ENCODE measurements at places on chromosomes 4 and X.

GRCh38 chr4:181822005-181822375, 421.2 kb upstream of the TENM3 start:
- no peak for DNase-seq

DNA sequence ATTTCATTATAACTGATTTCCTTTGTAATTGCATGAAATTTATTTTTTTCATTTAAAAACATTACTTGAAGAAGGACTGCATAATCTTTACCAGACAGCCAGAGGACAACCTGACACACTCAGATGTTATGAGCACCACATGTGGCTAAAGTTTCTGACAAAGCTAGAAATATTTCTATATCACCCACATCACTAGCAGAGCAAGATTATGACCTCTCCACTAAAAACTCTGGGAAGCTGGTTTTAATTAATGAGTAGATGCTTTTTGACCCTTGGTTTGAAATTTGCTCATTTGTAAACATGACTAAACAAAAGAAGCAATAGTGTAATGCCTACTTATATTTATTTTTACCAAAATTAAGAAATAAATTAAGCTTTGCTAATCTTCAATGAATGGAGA, 661.5 kb upstream of the EPHA5 start:
- DNase-seq, result no peak

- no peak for DNase-seq
Measured at GRCh38 chr4:21699446-21699845, 249.1 kb downstream of the KCNIP4 start.

GRCh38 chr4:67891645-67892044, 7.8 kb upstream of the TMPRSS11D start:
- DNase-seq, result no peak

GRCh38 chr4:95694411-95694810, 145.5 kb upstream of the PDHA2 start:
- DNase-seq, result no peak

DNA sequence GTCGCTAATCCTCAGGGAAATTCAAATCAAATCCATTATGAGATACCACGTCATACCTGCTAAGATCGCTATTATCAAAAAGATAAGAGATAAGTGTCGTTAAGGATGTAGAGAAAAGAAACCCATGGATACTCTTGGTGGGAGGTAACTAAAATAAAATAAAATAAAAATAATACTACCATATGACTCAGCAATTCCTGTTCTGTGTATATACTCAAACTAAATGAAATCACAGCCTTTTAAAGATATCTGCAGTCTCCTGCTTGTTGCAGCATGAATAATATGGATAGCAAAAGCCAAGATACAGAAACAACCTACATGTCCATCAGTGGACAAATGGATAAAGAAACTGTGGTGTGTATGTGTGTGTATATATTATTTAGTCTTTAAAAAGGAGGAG, 105.8 kb upstream of the IL15 start:
- no peak for DNase-seq

DNA sequence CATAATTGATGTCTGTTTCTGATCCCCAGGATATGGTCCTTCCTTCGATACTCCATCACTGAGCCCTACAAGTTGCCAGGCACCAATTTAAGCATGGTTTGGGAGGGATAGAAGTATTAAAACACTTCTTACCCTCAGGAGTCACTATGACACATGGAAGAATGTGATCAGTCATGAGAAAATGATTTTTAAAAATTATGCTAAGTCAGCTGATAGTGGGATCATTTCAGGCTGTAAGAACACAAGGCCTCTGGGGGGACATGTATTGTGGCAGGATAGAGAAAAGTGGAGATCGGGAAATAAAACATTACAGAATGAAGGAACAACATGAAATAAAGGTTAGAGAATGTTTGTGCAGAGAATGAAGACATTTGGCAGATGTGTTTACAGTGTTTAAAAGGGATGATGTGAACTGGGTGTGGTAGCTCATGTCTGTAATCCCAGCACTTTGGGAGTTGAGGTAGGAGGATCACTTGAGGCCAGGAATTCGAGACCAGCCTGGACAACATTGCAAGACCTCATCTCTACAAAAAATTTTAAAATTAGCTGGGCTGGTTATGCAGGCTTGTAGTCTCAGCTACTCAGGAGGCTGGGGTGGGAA, 64.0 kb downstream of the ELOVL6 start:
- DNase-seq, result no peak

- DNase-seq, result no peak
Measured at GRCh38 chrX:47637546-47638195, 7.9 kb upstream of the CFP start.

- no peak for DNase-seq
Measured at GRCh38 chr4:165668694-165669093, 204.3 kb upstream of the TLL1 start.

DNA sequence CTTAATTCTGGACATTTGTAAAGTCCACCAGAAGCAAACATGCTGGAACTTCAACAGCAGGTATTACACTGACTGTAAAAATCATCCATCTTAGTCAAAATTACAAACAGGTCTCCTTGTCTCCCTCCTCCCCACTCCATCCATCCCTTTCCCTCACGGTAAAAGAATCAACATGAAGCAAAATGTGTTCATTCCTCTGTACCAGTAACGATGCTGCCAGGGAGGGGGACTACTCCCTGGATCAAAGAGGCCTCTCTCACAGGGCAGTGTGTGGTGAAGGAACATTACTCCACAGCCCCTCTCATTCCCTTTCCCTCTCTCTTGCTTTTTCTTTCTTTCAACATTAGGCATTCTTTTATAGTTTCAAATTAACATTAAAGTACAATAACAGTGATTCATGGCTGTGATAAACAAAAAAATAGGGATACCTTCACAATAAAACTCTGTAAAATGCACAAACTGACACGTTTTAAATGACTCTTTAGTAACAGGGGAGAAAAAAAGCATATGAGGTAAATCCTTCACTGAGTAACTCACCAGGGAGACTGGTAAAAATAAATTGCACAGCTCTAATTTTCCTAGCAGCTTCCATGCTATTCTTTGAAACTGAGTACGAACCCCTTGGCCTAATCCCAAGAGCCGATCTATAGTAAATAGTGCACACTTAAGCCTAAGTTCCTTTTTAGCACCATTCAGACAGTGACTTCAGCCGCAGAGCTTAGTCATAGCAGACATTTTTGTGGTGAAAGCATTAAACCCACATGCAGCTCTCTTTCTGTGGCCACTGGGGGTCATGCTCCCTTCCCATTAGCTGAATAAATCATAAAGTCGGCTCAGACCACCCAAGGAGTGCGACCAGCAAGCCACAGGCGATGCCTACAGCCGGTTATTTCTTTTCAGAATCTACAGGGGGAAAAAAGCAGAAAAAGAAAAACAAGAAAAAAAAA, 215.6 kb upstream of the GYPA start:
- no peak for DNase-seq

- DNase-seq, result no peak
Measured at GRCh38 chr4:129966175-129966574, 870.2 kb downstream of the C4orf33 start.

DNA sequence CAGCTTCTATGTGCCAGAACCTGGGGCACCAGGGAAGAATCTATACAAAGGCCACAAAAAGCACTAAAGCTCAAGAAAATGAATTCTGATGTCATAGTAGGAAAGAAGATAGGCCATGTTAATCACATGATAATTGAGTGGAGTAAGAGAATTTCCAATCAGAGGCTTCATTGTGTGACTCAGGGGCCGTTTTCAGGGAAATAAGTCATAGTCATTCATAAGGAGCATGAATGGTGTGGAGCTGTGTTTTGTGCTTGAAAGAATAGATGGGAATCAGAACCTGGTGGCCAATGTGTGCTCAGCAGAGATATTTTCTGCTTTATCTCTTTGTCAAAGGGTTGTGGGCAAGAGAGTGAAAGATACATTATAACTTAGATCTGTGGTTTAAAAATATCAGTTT, 102.4 kb upstream of the ZDHHC15 start:
- no peak for DNase-seq

GRCh38 chr4:107575243-107575642, 144.8 kb downstream of the PAPSS1 start:
- DNase-seq, result no peak

DNA sequence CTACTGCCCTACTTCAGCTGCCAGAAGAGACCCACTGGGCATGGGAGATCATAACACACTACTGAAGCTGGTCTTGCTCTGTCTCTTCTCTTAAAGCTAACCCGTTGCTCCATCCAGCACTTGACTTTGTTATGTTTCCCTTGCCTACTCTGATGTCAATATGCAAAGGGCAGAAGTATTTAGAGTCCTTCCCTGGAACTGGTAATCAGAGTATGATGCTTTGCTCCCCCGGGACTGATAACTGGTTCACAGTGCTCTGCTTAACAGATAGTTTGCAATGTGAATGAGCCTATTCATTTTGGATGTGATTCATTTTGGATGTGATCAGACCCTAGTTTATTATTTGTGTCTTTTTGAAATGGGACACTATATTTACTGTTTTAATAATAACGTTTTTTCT, 12.3 kb upstream of the UCP1 start:
- no peak for DNase-seq

DNA sequence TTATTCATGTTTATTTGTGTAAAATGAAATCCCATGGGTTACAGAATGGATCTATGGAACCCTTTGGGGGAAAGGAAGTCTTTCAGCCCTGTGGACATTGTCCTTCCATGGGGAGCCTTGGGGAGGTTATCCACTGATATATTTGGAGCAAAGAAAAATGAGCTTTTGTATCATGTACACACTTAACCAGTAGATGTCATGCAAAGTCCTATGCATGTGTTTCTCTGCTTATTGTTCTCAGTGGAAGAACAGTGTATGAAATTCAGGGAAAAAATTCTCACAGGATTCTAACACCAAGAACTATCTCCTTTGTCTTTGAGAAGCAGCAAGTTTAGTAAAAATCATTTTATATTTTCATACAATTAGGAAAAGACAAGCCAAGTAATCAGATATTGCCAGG, 105.3 kb downstream of the DTHD1 start:
- DNase-seq, result no peak

GRCh38 chr4:17024425-17024824, 126.0 kb upstream of the LDB2 start:
- DNase-seq, result no peak

DNA sequence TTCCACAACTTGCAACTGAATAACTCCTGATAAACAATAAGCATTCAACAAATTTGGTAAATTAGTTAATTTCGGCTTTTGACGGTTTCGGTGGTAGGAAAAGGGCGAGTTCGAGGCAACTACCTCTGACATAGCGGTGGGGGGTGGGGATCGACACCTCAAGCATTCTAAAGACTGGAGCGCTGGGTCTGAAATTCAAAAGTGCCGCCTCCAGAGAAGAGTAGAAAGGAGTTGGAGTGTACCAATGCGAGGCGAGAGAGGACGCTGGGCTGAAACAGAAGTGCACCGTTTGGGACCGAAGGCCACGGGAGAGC, 725 bp downstream of the SMC1A start:
- DNase-seq, result no peak

DNA sequence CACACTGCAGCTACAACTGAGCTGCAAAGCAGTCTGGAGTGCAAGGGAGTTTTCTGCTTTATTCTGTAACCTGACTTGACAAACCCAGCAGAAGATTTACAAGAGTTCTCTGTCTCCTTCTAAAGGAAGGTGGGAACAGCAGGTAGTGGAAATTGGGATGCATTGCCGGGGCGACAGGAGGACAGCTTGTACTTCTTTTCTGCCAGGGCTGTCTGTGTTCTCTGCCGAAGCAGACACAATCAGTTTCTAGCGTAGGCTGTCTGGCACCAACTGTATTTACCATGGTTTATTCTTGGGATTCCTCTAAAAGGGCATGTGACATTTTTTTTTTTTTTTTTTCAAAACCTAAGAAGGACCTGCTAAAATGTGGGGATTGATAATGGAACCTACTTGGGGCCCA, 190.8 kb upstream of the GK2 start:
- DNase-seq, result no peak

DNA sequence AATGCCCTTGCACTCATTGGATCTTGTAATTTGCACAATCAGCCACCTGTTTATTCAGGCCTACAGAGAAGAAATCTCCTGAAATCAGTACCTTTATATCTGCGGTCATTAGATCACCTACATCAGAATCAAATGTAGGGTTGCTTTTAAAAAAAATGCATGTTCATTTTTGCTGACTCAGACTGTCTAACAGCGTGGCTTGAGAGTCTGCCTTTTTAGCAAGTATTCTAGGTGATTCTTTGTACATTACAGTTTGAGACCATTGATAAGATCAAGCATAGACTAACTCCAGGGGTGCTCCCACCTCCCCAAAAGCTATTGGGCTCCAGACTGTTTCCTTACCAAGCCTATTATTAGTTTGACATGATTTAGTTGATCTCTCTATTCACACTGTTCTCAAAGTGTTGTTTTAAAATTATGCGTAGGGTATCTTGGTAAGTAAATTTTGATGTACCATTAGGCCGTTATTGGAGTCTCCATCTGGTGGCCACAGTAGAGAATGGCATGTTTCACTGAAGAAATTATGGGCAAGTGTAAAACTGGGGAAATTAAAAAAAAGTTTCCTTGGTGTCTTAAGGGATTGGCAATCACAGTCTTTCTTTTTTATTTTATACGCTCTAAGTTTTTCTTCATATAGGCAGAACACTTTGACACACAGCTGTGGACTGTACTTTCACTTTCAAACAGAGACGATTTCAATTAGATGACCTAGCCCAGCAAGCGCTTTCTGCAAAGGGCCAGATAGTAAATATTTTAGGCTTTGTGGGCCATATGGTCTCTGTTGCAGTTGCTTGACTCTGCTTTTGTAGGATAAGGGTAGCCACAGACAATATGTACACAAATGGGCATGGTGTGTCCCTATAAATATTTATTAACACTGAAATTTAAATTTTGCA, 33.7 kb upstream of the MSL3 start:
- DNase-seq, result no peak

GRCh38 chrX:24775891-24776290, 82.2 kb downstream of the POLA1 start:
- DNase-seq, result no peak

- no peak for DNase-seq
Measured at GRCh38 chr4:49032440-49033161, 46.5 kb downstream of the CWH43 start.

- DNase-seq, result no peak
Measured at GRCh38 chr4:75708218-75708691, 16.1 kb upstream of the USO1 start.

DNA sequence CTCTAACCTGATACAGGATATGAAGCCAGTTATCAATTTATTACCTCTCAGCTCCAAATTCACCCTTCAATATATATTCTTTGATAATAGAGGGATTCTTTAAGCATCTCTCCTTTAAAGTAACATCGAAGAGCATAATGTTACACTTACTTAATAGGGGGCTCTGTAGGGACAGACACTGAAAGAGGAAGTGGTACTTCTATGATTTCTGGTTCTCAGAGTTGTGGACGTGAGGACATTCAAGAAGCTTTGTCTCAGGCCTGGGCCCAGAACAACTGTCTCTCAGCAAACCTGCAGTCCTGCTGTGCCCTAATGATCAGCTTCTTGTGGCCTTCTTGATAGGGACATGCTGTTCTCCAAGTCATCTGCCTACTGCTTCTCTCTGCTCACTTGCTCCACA, 4.2 kb upstream of the ZXDB start:
- DNase-seq, result no peak

- no peak for DNase-seq
Measured at GRCh38 chr4:118839221-118839927, 3.4 kb upstream of the SEC24D start.

Data from stimulated activated CD8-positive, alpha-beta memory T cell treated with anti-CD3 and anti-CD28 coated beads, Interleukin-15, amount 100 ng/mL, for 24 hours (primary cell).